ENCODE measurements at places on chromosomes 2 and 18. TPM values are rescaled to one million over a fixed set of nuclear protein-coding genes. Genes with fewer than 3 reads are reported as not detected.

The TP53I3 gene
- 2.7 TPM for total RNA-seq

The CCDC74A gene
- total RNA-seq = 4.5 TPM

DNA sequence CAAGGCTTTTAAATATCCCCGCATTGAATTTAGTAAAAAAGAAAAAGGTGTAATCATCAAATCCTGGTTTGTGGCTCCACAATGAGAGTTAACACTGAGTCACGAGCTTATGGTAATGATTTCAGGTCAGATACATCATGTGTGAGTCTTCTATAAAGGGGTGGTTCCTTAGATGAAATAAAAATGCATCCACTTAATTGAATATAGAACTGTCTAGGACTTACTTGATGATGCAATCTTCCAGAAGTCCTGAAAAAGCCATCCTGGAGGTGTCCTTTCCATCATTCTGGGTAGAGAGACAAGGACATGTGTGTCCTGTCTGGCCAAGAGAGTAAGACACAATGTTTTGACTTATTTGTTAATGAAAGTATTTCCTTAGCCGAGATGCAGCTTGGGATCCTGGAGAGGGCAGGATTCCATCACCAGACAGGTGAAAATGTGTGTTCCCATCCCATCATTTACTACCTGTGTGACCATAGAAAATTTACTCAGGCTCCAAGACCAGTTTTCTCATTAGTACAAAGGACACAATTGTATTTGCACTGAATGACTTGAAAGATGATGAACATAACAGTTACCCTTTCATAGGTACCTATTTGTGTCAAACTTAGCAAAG is 1539.8 kb upstream of the PIK3C3 start:
- DNase-seq = no peak
- H3K4me3 ChIP-seq = no peak overlapping the region
- H3K27ac ChIP-seq = no peak overlapping the region
- H3K4me1 ChIP-seq = no peaks in the 10 kb centered on the region
- no peaks in the 10 kb centered on the region for H3K27me3 ChIP-seq

- no peak overlapping the region for H3K4me3 ChIP-seq
- no peaks in the 10 kb centered on the region for H3K4me1 ChIP-seq
- DNase-seq = no peak
- peaks cover 26% of the 10 kb centered on the region for H3K27me3 ChIP-seq
- no peak overlapping the region for H3K27ac ChIP-seq
Measured at GRCh38 chr2:209985874-209986273, 16.6 kb upstream of the RPE start.

DNA sequence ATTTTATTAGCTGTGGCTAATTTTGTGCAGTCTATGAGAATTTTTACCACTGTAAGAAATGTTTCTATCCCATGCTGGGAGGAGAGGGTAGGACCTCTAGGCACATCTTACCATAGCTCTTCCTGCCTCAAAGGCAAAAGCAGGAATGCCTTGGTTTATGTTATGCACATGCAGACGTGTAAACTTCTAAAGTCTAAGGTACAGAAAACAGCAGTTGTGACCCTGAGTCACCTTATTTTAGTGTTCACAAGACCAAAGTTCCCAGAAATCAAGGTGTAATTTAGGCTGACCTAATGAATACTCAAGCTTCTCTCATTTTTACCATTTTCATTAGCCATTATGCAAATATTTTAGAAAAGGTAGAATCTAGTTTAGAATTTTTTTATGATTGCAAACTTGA is 15.4 kb upstream of the WIPF1 start:
- no peaks in the 10 kb centered on the region for H3K27me3 ChIP-seq
- no peak for DNase-seq
- H3K4me1 ChIP-seq = peaks cover 94% of the 10 kb centered on the region
- H3K27ac ChIP-seq = no peak overlapping the region
- H3K36me3 ChIP-seq = peaks cover 78% of the 10 kb centered on the region

DNA sequence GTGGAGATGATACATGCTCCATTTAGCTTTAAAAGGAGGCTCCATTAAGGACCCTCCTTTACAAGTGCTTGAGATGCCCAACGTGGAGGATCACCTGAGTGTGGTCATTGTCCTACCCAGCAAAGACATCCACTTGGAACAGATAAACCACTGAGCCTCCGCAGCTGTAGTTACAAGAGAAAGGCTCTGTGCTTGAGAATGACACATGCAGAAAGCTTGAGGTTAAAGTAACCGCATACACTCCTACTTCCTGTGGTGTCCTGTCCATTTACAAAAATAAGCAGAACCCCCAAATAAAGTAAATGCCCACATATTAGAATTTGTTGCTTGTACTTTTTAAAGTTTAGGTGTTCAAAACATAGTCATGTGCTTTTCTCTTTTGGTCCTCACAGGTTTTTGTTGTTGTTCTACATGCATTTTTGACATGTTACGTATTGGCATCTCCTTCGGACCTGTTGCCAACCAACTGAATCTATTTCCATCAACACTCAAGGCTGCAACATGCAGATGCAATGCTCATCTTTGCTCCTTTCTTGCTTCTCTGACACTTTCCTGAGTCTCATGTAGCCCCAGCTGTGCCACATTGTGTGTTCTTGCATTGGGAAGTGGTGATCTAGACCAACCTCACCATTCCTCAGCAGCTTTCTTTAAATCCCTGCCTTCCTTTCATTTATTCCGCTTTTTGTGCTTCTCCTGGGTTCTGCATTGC is 56.0 kb downstream of the SERPINB7 start:
- H3K27ac ChIP-seq = no peak overlapping the region
- no peak overlapping the region for H3K4me3 ChIP-seq
- H3K27me3 ChIP-seq = peaks cover 49% of the 10 kb centered on the region
- DNase-seq = no peak
- peaks cover 10% of the 10 kb centered on the region for H3K4me1 ChIP-seq

DNA sequence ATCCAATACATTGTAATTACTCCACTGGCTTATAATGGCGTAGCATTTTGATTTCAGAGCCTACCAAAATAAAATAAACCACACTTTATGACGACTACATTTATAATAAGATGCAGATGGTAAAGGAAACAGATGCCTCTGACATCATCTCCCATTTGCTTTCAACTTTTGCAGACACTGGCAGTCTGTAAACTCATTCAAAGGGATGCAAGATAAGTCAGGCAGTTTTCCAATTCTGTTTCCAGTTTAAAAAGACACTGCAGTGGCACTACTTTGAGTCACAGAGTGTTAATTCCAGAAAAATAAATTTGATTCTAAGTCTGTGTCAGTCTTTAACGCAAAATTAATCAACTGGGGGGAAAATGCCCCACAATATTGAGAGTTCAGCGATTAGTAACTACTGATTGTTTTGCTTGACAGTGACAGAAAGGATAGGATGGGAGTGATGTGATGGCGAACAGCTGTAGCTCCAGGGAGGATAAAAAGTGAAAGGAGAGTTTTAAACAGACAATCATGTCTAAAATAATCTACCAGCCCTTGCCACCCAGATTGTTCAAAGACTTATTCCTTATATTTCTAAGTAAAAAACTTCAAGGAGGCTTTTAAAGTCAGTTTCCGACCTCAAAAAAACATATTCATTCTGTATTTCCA is 6.7 kb downstream of the DSEL start:
- no peaks in the 10 kb centered on the region for H3K36me3 ChIP-seq
- H3K4me1 ChIP-seq = no peaks in the 10 kb centered on the region
- peaks cover 7% of the 10 kb centered on the region for H3K27me3 ChIP-seq

Data from activated CD4-positive, alpha-beta memory T cell treated with anti-CD3 and anti-CD28 coated beads, Interleukin-2, amount 10 ng/mL, durations not matched to agents 7 days and 5 days (primary cell).